Stimulated activated naive CD4-positive, alpha-beta T cell treated with Interleukin-2 at 50 U/mL for 16 hours (primary cell): ENCODE measurements at places on chromosomes 3 and 15.

DNA sequence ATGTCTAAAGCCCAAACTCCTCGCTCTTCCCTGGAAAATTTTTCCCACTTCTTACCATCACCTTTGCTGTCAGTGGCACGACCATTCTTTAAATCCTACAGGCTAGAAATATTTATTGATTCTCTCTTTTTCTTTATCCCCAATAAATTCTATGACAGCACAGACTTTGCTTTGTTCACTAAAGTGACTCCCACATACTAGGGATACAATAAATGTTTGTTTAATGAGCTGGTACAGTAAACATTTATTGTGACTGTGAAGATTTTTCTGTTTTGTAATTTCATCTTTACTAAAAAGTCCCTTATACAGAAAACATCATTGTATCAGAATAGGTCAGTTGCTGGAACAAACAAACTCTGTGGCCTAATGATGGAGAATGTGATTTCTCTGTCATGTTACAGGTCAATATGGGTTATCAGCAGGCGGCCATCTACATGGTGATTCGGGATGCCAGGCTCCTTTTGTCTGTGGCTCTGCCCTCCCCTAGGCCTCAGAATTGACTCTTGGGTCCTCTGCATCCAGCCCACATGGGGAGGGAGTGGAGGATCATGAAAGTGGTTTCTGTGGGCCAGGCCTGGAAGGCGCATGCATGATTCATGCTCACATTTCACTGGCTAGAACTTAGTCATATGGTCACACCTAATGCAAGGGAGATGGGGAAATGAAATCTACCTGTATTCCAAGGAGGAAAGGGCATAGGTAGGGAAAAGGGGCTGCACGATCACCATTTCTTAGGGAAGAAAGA is 22.7 kb upstream of the KNG1 start:
- no peak for DNase-seq

- DNase-seq: no peak
Measured at GRCh38 chr3:175916191-175916934, 1057.2 kb downstream of the NAALADL2 start.

DNA sequence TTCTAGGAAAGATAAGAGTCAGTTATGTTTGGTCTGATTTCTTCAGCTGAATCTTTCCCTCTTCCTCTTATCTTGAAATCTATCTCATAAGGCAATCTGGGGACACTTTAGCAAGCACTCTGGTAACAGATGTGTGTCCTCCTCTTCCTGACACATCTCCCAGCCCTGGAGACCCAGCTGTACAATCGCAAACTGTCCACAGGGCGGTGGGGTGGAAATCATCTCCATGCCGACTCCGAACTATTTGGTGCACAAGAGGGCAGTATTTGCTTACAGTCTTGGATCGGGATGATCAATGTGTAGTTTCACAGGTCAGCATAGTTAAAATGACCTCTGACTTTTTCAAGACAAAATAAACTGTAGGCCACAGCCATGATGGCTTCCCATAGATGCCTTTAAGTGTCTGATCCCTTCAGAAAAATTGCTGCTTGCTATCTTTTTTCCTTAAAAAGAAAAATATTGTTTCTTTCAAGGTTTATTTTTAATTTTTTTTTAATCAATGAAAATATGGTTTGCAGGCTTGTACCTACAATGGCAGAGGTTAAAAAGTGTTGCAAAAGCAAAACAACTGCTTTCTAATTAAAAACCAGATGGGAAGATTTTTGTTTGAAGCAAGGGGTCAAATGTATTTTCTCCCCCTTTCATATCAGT is 17.7 kb downstream of the EEFSEC start:
- DNase-seq: no peak

DNA sequence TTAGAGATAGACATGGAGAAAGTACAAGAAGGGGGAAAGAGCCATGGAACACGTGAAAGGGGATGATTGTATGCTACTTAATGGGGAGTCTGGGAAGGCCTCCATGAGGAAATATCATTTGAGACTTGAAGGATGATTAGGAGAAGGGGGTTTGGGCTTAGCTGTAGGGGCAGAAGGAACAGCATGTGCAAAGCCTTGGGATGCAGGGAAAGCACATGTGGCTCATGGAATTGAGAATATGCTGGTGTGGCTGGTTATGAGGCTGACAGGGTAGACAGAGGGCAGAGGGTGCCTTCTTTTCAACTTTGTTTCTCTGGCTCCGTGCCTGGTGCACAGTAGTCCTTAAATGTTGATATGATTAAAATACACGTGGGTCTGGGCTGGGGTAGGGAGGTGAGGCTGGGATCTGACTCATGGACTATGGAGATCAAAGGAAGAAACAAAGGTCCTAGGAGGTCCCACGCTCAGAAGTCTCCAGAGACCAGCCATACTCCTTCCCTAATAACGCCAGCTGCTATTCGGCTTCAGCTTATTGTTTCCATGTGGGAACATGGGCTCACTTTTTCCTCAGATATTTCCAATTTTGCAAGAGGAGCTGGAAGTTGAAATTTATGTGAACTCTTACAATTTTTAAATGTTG is 1.1 kb downstream of the GTF2E1 start:
- no peak for DNase-seq

DNA sequence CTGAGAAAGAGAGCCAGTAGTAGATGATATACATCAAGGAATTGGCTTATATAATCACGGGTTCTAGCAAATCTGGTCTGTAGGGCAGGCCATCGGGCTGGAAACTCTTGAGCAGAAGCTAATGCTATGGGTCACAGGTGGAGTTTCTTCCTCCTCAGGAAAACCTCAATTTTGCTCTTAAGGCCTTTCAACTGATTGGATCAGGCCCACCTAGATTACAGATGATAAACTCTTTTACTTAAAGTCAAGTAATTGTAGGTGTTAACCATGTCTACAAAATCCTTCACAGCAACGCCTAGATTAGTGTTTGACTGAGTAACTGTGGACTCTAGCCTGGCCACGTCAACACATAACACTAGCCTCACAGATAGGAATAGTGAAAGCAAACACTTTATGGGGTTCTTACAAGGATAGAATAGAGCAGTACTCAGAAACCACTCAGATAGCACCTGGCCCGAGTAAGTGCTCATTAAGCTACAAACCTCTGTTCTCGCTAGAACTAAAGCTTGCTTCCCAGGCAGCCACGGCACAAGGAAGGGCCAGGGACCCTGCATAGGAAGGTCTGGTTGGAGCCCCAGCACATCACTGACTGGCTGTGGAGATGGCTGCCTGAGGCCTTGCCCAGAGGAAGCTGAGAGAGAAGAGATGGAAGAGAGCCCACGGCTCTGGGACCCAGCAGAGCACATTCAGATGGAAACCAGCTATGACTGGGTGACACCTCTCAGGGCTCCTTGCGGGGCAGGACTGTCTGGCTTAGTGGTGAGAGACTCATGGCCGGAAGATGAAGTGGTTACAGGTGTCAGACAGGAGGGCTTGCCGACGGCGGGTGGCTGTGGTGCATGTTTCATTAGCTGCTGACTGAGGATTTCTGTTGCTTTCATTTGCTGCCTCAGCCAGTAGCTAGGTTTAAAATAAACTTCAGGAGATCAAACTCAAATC is 202.5 kb upstream of the TLE3 start:
- DNase-seq: peak; percentile 75

GRCh38 chr3:107523289-107523538 is 452 bp downstream of the BBX start:
- DNase-seq: peak; percentile 74

GRCh38 chr3:124234852-124235252 is 242.9 kb upstream of the ROPN1 start:
- no peak for DNase-seq

GRCh38 chr3:95705786-95706418 is 1108.5 kb upstream of the EPHA6 start:
- DNase-seq: peak; percentile 3

- DNase-seq: no peak
Measured at GRCh38 chr3:53690521-53690920, 155.7 kb downstream of the CHDH start.

- DNase-seq: no peak
Measured at GRCh38 chr15:80228959-80229610, 22.9 kb downstream of the CTXND1 start.

- DNase-seq: no peak
Measured at GRCh38 chr3:97037294-97037943, 223.0 kb downstream of the EPHA6 start.

- no peak for DNase-seq
Measured at GRCh38 chr3:108320746-108321350, 24.5 kb downstream of the HHLA2 start.

- DNase-seq: no peak
Measured at GRCh38 chr3:195185583-195185982, 85.4 kb downstream of the XXYLT1 start.

DNA sequence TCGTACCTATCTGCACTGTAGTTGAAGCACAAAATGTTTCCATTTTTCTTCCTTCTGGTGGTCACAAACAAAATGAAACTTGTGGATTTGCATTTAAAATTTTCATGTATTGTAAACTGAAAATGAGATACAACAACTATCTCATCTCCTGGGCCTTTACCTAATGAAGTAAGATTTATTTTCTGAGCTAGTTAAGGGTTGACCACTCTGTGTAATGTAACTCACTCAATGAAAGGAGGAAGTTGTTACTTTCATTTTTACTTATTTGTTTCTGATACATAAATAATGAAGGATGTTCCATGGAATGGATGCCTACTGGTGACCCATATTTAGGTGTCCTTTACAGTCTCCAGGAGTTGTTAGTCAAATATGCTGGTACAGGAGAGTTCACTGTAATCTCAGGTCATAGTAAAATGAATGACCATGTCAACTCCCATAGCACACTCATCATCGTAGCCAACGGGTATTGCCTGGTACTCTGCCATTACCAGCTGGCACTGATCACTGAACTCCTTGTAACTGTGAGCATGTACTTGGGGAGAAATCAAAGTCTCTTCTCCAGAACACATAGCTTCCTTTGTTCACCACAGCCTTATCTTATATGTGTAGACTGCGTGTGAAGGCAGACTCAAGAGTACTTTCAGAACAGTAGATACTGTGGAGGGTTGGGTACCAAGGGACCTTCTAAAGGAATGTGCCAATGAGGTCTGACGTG is 474.2 kb upstream of the ROBO2 start:
- no peak for DNase-seq

DNA sequence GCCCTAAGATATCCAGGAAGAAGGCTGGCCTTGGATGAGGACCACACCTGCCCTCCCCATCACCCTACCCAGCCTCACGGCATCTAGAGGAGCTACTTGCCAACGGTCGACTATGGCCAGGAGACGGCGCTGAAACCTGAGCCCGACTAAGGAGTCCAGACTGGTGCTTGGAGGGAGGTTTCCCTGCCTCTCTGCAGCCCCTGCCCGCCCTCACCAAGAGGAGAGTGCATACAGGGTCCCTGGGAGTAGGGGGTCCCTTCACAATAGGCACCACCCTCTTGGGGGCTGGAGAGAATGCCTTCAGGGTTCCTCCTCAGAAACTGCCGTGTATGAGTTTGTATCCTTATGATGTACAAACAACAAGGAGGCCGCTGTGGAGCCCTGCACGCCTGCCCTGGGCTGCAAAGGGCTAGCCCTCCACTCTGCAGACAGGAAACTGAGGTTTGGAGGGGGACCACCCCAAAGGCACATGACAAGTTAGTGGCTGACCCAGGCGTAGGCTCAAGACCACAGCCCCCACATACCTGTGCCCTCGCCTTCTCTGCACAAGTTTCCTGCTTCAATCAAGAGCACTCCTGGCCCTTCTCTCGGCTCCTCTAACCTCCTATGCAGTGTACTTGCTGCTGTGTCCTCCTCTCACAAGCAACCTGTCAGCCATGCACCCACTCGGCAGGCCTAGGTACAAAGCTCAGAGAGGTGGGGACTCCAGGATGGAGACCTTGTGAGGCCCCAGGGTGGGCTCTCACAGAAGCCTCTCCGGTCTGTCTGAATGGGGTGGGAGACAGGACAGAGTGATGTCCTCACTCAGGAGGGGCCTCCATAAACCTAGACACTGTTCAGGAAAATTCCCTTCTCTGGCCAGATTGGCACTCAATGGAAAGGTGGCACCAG is 7.4 kb downstream of the KLF15 start:
- no peak for DNase-seq

GRCh38 chr3:10941972-10942371 is 50.6 kb upstream of the SLC6A1 start:
- no peak for DNase-seq

DNA sequence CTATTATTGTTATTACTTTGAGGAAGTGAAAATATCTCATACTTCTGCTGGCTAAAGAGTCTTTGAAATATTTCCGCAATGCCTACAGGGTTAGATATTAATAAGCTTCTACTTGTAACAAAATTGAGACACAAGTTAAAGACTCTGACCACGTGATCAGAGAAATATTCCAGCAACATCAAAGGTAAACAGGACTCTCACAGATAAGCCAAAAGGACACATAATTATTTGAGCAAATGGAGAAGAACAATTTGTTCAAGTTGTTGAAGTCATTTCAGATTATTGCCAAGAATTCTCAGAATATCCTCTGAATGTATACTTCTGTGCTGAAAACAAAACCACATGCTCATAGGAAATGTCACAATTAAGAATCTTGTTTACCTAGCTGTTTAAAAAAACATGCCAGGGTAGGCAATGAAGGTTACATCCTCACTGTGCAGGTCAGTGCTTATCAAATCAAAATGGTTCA is 225.8 kb upstream of the ALCAM start:
- DNase-seq: no peak

- DNase-seq: no peak
Measured at GRCh38 chr3:70064194-70064779, 64.8 kb downstream of the SAMMSON start.

DNA sequence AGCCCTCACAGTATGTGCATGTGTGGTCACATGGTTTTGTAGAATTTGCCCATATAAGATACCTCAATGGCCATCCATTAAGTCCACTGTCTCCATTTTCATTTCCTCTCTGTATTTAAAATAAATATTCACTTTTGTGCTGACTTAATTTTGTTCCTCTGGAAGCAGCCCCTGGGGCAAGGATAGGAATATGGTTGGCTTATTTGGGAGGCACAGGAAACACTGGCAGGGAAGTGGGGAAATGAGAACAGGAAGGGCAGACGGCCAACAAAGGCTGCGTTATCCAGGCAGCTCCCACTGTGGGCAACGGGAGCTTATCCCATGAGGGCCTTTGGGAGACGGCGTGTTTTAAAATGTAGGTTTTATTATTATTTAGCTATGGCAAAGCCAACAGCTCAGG is 148.6 kb downstream of the SHQ1 start:
- no peak for DNase-seq

DNA sequence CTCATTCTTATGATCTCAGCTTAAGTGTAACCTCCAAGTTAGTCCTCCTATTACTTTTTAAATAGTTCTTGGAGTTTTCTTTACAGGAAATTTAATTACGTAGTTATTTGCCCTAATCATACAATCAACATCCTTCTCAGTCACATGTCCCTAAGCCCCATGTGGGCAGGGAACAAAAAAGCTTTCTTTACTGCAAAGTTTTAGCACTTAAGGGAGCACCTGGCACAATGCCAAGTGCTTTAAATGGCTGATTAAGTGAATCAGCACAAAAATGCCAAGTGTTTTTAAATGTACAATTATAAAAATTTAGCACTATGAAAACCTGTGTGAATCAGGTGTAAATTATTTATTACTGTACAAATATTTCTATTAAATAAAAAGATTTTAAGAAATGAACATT is 445.3 kb downstream of the C3orf38 start:
- no peak for DNase-seq

GRCh38 chr15:60584355-60584998 is 105.5 kb upstream of the ICE2 start:
- DNase-seq: no peak

- no peak for DNase-seq
Measured at GRCh38 chr3:24119321-24119751, 174.2 kb downstream of the NR1D2 start.

- no peak for DNase-seq
Measured at GRCh38 chr3:110015231-110015963, 678.1 kb upstream of the DPPA4 start.

- no peak for DNase-seq
Measured at GRCh38 chr15:65676123-65676522, 54.4 kb downstream of the SLC24A1 start.
